Dermis microvascular lymphatic vessel endothelial cell (primary cell): ENCODE measurements at places on chromosomes 5 and 9.

DNA sequence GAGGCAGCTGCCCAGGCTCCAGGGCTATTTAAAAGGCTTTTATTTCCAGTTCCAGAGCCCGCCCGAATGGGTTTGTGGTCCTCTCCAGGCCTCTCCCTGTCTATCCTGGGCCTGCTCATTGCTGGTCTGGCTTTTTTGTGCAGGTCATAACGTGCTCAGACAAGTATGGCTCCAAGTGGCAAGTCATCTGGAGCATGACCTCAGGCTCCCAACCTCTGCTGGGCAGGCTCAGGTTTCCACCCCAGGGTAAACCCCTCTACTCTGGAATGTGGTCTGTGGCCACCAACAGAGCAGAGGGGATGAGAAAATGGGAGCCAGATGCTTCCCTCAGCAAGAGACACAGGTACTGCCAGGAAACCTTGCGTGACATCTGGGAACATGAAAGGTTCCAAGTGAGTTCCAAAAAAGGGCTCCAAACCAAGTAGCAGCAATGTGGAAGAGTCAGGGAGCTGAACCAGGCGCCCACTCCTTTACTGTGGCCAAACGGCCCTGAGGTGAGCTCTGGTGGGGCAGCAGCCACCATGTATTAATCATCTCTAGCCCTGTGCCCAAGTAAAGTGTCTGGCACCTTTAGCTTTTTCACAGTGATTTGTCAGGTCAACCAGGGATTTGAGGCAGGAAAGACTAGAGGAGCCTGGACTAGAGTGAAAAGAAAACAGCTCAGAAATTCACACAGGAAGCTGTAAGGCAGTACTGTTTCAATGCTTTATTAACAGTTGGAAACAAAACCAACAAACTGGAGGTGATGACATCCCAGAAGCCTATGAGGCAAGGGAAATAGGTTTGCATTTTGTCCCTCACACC, 25.7 kb downstream of the PCDHGC5 start:
- peak; percentile 56 for DNase-seq

- no peak for DNase-seq
These were observed 55.3 kb downstream of the SMIM23 start for GRCh38 chr5:171840711-171841522.

DNA sequence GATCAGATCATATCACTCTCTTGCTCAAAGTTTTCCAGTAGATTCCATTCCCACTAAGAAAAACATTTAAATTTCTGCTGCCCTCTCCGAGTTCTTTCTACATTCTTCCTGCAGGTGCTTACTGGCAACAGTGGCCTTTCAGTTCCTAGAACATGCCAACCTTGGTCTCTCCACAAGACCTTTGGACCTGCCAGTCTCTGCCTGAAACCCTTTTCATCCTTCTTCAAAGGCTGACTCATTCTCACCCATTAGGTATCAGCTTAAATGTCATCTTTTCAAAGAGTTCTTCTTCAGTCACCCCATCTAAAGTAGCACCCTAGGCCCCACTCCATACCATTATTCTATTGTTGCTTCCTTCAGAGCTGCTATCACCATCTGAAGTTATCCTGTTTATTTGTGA, 21.8 kb downstream of the PPIC start:
- DNase-seq = no peak

GRCh38 chr9:72856972-72857623, 95.8 kb downstream of the ALDH1A1 start:
- peak; percentile 62 for DNase-seq

- DNase-seq = peak; percentile 69
These were observed 241.2 kb downstream of the PIK3R1 start for GRCh38 chr5:68456756-68457217.

DNA sequence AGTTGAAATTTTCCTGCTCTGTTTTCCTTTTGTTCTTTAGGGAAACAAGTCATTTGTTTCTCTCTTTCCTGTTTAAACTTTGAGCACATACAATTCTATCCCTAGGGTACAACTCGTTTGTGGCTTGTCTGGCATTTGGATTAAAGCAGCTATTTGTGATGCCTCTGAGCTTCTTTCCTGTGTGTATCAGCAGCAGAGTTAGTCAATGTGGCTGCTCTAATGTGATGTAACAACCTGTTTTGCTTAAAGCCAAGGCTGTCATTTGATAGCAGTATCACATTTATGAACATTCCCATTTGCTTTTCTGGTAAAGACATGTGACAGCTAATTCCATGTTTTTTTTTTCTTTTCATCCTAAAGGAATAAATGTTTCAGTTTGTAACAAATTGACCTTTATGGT, 314.3 kb upstream of the CHD1 start:
- peak; percentile 5 for DNase-seq

GRCh38 chr5:142874540-142874939, 104.4 kb downstream of the ARHGAP26 start:
- DNase-seq = peak; percentile 92

GRCh38 chr5:28808967-28809810, 1770.8 kb upstream of the CDH9 start:
- DNase-seq = no peak

DNA sequence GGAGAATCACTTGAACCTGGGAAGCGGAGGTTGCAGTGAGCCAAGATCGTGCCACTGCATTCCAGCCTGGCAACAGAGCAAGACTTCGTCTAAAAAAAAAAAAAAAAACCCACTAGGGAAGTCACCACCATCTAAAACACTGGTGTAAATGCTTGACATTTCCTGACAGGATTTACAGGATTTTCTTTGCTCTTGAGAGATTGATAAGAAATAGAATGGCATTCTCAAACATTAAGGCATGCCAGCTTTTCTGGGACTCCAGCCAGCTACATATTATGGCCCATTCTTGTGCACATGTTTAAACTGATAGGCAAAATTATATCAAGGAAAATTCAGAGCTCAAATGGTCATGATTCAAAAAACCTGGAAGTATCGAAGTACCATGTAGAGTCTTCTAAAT, 28.7 kb downstream of the GTF3C4 start:
- DNase-seq = no peak

GRCh38 chr5:56837956-56838355, 22.6 kb downstream of the MAP3K1 start:
- DNase-seq = no peak

- DNase-seq = no peak
These were observed 314.5 kb downstream of the ADGRV1 start for GRCh38 chr5:90873033-90873517.

DNA sequence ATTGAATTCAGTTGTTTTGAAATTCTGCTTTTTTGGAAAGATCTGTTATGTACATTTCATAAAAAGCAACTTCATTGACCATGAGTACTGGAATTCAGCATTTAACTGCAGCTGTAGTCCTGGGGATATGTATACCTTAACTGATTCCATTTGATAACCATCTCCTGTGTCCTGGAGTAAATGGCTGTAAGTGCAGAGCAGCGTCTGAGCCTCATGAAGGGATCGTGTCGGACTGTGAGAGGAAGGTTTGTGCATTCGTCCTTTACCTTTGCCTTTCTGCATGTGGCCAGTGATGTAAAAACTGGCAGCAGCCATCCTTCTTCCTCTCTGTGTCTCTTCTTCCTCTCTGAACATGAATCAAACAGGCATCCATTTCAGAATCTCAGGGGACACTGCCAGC, 287.2 kb downstream of the FANCC start:
- DNase-seq = no peak

- DNase-seq = no peak
These were observed 48.8 kb downstream of the NTNG2 start for GRCh38 chr9:132210472-132211145.

GRCh38 chr9:109775516-109775915, 4.5 kb upstream of the PALM2AKAP2 start:
- no peak for DNase-seq

DNA sequence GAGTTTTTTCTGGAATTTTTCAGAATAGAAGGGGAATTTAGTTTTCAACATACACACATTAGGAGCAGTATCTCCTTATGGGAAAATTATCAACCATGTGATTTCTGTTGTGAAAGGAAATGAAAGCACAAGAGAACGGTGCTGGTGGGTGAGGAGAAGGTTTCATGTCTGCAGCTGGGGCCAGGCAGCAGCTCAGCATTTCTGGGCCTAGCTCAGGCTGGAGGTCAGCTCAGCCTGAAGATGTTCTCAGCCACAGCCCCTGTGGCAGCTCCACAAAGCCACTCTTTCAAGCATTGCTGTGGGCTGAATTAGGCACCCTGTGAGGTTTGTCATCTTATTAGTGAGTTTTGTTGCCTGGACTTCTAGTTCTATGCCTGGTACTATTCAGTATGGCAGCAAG, 90.3 kb downstream of the DIRAS2 start:
- DNase-seq = no peak

GRCh38 chr9:109304347-109304746, 16.5 kb downstream of the EPB41L4B start:
- DNase-seq = no peak

DNA sequence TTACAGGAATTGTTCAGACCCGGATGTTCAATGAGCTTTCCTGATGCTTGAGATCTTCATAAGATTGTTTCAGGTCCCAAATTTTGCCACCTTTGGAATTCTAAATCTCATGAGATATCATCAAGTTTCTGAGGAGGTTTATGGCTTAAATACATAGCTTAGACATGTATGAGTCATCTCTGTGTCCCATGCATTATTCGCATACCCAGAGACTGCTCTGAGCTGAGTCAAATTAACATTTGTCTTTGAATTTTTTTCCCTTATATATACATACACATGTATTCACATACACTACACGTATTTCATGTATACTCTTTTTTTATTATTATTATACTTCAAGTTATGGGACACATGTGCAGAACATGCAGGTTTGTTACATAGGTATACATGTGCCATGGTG, 744.6 kb downstream of the BRINP1 start:
- DNase-seq = no peak

GRCh38 chr9:82621447-82621846, 441.5 kb downstream of the RASEF start:
- no peak for DNase-seq

DNA sequence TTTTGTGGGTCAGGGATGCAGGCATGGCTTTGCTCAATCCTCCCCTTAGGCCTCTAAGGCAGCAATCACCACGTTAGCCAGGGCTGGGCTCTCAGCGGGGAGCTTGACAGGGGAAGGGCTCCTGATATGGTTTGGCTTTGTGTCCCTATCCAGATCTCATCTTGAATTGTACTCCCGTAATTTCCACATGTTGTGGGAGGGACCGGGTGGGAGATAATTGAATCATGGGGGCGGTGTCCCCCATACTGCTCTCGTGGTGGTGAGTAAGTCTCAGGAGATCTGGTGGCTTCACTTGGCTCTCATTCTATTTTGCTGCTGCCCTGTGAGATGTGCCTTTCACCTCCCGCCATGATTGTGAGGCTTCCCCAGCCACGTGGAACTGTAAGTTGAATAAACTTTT, 11.5 kb upstream of the IRX4 start:
- DNase-seq = no peak

GRCh38 chr9:125881042-125881441, 133.9 kb downstream of the PBX3 start:
- DNase-seq = no peak

DNA sequence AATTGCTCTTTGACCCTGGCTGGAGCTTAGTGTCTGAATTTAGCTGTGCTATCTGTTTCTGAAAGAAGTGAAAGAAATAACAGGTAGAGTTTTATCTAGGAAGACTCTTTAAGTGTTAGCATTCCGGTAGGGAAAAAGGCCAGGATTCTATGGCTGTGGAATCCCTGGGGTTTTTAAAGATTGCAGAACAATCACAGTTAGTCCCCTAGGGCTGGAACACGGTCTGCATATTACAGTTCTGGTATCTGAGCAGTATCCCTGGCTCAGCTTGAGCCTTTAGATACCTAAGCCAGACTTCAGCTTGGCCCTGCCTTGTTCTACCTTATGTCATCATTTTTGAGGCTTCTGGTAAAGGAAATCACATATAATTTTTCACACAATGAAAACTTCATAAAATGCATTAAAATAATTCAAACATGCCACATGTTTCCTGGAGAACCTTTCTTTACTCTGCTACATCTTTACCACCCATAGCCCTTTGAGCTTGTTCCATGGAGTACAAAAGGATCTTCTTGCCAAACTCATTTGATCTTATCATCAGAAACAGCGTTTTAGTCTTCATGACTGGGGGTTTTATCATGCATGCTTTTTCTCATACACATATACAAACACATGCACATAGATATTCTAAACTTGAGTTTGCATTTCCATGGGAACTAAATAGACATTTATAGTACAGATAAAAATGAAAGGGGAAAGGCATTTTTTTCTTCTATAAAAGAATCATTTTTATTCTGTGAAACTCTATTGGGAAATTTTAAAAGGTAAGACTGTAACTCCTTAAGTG, 410.8 kb downstream of the CETN3 start:
- no peak for DNase-seq

GRCh38 chr9:93007529-93008058, 50.9 kb upstream of the SUSD3 start:
- DNase-seq = no peak

DNA sequence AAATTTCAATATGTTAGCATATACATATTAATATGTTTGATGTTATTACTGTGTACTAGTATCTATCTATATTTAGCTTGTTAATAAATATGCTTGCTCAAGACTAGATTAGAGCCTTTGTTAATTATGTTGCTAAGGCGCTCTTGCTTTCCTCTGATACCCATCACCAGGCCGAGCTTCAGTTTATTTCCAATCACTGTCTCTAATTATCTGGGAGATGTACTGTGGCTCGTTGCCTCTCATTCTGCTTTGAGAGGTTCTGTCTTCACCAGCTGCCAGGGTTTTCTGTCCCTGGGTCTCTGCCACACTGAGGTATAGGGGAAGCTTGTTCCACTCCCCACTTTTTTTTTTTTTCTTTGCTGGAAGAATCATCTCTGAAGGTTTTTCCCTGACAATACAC, 21.0 kb upstream of the TAF11L2 start:
- DNase-seq = no peak

- DNase-seq = no peak
These were observed 151.5 kb upstream of the PITX1 start for GRCh38 chr5:135185481-135186065.

DNA sequence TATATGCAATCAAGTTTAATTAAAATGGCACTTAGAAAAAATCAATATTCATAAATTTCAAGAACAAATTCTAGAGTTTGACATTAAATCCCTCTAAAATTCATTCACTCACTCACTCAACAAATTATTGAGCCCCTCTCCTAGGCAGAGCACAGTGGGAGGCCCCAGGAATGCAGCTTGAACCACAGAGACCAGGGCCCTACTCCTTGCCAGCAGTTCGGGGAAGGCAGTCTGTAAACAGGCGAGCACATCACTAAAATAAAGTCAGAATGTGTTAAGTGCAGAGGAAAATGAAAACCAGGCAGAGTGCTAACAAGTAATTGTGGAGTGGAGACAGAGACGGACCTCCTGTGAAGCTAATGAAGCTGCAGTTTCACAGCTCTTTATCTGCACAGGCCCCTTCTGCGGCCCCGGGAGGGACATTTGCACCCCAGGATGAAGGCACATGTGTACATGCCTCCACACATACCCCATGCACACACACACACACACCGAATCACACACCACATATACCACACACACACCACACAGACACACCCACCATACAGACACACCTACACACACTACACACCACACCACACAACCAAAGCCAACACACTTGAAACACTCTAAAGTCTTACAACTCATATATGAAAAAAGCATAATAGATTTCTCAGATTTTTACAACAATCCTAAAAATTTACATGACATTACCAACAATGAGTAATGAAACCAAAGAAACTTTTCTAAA, 40.5 kb downstream of the BHMT start:
- DNase-seq = no peak

GRCh38 chr9:134318481-134318891, 7.8 kb upstream of the RXRA start:
- no peak for DNase-seq
